ENCODE measurements at places on chromosomes 4 and X. TPM values are rescaled to one million over a fixed set of nuclear protein-coding genes. Genes with fewer than 3 reads are reported as not detected.

GRCh38 chr4:84582988-84583875 lies at the start of gene CDS1:
Gene CDS1, plus strand, starts transcription at chr4:84583127. Its CDS starts 275 bp downstream, at chr4:84583402.
- no peaks in the 10 kb centered on the region for H3K4me1 ChIP-seq
- H3K27ac ChIP-seq, result peak within 1 kb of the TSS; percentile 67
- DNase-seq, result peak; percentile 15
- peak within 1 kb of the TSS; percentile 78 for H3K4me3 ChIP-seq

The SLC34A2 gene
- total RNA-seq, result 4.1 TPM

The GYG2 gene
- 9.6 TPM for total RNA-seq

The NCAPG gene
- total RNA-seq, result 36.2 TPM

DNA sequence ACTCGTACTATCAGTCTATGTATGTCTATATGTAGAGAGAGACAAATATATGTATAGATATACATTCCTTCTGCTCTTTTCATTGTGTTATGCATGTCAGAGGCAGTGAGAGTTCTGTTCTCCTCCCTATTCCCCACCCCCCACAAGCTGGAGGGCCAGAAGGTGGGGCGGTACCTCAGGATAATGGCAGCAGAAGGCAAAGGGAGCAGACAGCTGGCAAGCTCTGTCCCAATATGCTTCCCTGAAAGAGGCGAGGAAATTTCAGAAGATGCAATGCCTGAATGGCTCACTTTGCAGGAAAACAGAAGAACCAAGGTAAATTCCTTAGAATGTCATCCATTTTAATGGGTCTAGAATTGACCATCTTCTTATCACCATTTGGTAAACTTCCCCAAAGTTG lies 114.4 kb downstream of the NAA11 start:
- no peaks in the 10 kb centered on the region for H3K4me1 ChIP-seq
- H3K4me3 ChIP-seq, result no peak overlapping the region
- H3K36me3 ChIP-seq, result no peaks in the 10 kb centered on the region
- DNase-seq, result no peak
- H3K27ac ChIP-seq, result no peak overlapping the region
- H3K27me3 ChIP-seq, result no peaks in the 10 kb centered on the region

GRCh38 chr4:6658597-6659075 lies 18.2 kb downstream of the MRFAP1 start:
- peak overlapping the region; percentile 84 for H3K27ac ChIP-seq
- no peaks in the 10 kb centered on the region for H3K27me3 ChIP-seq
- H3K36me3 ChIP-seq, result no peaks in the 10 kb centered on the region
- H3K4me1 ChIP-seq, result no peaks in the 10 kb centered on the region
- DNase-seq, result no peak

DNA sequence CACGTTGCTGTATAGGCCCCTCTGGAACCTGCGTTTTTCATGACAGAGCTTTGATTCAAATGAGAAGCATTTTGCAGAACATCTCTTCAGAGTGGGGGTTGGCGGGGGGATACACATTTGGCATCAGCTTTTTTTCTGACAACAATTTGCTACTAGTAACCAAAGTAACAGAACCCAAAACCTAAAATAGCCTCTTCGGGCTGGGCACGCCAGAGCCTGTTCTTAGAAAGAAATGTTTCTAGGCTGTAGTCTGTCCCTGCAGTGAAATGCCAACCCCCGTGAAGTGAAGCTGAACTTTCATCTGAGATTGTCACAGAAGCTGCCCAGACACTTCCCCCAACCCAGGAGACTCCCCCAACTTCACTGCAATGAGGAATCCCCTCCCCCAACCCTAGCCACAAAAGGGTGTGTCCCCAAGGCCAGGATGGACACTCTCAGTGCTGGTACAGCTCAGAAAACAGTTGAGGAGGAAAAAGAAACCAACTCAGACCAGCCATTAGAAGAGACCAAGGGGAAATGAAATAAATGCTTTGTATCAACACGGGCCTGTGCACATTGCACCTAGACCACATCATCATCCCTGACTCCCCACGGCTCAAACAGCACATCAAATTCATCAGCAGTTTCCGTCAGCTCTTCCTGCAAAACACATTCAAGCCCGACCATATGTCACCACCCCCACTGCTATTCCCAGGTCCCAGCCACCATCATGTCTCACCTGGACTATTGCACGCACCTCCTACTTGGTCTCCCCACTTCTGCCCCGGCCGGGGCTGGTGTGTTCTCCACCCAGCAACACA lies 8.4 kb upstream of the MAN2B2 start:
- H3K4me3 ChIP-seq, result no peak overlapping the region
- no peak for DNase-seq
- H3K36me3 ChIP-seq, result no peaks in the 10 kb centered on the region
- no peak overlapping the region for H3K27ac ChIP-seq
- no peaks in the 10 kb centered on the region for H3K4me1 ChIP-seq

- H3K27me3 ChIP-seq, result no peaks in the 10 kb centered on the region
- DNase-seq, result peak; percentile 11
- no peaks in the 10 kb centered on the region for H3K36me3 ChIP-seq
- no peaks in the 10 kb centered on the region for H3K4me1 ChIP-seq
Measured at GRCh38 chr4:8303485-8304281, 34.1 kb downstream of the HTRA3 start.

The TMA16 gene
- total RNA-seq, result 27.5 TPM

DNA sequence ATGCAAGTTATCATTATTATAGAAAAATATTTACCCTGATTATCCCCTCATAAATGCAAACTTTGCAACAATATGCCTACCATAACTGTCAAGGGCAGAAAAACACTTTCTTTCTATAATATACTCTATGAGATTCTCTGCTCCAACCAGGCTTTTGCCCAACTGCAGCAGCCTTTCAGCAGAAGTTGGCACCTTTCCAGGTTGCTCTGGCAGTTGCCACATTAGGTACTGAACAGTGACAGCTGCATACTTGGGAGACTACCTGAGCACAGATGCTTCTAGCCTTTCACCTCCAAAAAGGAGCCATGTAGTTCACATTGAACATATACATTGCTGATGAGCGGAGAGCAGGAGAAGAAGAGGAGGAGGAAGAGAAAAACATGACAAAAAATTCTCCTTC lies 69.5 kb upstream of the BRWD3 start:
- no peaks in the 10 kb centered on the region for H3K36me3 ChIP-seq
- H3K4me3 ChIP-seq, result no peak overlapping the region
- no peak for DNase-seq
- no peaks in the 10 kb centered on the region for H3K4me1 ChIP-seq
- no peak overlapping the region for H3K27ac ChIP-seq

All from uterus (tissue), 4 donors.